ENCODE measurements at places on chromosomes 5 and 9.

DNA sequence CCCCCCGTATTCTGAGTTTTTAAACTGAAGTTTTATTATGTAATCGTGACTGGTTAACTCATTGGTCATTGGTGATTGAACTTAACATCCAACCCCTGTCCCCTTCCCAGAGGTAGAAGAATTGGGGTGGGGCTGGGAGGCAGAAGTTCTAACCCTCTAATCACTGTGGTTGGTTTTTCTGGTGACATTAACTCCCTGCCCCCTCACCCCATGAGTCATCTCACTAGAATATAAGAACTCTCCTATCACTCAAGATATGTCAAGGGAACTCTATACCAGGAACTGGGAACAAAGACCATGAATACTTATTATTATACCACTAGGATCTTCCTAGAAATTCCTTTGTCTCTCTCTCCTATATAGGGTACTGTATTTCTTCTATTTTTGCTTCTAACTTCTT is 52.3 kb upstream of the CAVIN4 start:
- DNase-seq: no peak

GRCh38 chr5:163915481-163915961 is 410.1 kb downstream of the MAT2B start:
- peak; percentile 25 for DNase-seq

GRCh38 chr9:127771570-127772189 is 6.8 kb downstream of the SH2D3C start:
- no peak for DNase-seq

- no peak for DNase-seq
Observed at GRCh38 chr5:156221816-156222215, 105.1 kb upstream of the SGCD start.

- no peak for DNase-seq
Observed at GRCh38 chr9:116064970-116065369, 88.6 kb upstream of the PAPPA start.

DNA sequence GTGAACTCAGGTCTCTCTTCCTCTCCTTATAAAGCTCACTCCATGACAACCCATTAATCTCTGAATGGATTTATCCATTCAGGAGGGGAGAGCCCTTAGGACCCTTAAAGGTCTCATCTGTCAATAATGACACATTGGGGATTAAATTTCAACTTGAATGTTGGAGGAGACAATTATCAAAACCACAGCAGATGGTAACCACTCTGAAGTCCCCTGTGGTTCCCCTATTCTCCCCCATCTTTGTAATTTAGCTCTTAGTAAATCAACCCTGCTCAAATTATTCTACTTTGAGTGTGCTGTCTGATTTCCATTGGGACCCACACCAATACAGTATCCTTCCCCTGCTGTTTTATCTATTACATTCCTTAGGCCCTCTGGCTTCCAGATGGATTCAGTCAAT is 72.0 kb upstream of the RAI14 start:
- peak; percentile 26 for DNase-seq

- no peak for DNase-seq
Observed at GRCh38 chr5:67494186-67494855, 297.7 kb upstream of the CD180 start.

DNA sequence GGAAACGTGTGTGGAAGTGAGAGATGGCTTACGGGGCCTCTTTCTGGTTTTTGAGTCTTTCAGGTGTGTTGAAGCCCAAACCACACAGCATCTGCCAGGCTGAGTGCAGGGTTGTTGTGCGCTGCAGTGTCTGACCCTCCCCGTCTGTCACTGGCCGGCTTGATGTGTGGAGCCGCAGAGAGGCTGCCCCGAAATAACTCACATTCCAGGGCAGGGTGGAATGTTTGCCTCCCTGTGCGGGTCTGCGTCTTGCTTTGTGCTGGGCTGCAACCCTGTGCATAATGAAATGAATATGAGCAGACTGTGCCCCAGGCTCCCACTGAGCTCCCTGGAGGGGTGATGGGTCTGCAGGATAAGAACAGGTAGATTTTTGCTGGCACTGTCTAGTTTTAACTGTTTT is 9.9 kb upstream of the PLEKHG4B start:
- DNase-seq: no peak

- no peak for DNase-seq
Observed at GRCh38 chr5:68240202-68240601, 24.6 kb downstream of the PIK3R1 start.

GRCh38 chr9:115680231-115680630 is 473.4 kb upstream of the PAPPA start:
- no peak for DNase-seq

- no peak for DNase-seq
Observed at GRCh38 chr9:133026426-133026825, 4.4 kb upstream of the GTF3C5 start.

DNA sequence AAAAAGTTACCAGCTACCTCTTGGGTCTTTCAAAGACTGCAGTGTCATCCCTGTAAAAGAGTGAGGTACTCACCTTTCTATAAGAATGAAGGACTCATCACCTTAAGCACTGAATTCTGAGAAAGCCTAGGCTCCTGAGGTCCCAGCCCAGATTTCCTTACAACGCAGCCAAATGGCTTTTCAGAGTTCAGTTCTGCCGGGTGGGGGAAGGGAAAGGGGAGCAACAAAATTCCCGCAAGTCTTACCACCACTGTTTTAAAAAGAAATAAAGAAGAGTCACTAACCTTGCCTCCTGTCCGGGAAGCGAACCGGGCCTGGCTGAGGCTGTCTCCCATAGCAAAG is 373 bp downstream of the ADAMTS12 start:
- no peak for DNase-seq

DNA sequence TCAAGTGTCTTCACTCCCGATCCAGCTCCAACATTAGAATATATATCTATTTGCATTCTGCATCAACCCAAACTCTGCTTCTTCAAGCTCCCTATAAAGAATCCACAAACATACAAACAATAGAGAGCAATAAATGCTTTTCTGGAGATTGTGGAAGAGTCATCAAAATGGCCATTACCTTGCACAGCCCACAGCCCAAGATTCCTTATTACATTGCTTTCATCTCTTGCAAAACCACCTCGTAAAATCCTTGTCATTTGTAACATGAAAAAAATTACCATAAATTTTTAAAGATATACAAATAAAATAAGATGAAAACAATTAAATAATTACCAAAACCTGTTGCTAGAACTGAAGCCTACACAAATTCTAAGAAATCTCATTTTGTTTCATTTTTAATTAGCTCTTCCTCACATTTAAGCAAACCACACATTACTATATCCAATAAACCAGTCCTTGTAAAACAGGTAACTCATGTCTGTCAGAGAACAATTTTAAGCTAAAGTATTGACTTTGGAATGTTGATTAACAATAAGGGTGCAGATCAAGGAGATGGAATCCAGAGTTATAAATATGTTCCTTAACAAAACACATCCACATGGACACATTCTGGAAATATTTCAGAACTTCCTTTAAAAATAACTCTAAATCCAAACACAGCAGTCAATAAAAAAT is 7.1 kb downstream of the SPINK9 start:
- DNase-seq: no peak

GRCh38 chr9:36855448-36856315 is 178.4 kb downstream of the PAX5 start:
- DNase-seq: no peak

DNA sequence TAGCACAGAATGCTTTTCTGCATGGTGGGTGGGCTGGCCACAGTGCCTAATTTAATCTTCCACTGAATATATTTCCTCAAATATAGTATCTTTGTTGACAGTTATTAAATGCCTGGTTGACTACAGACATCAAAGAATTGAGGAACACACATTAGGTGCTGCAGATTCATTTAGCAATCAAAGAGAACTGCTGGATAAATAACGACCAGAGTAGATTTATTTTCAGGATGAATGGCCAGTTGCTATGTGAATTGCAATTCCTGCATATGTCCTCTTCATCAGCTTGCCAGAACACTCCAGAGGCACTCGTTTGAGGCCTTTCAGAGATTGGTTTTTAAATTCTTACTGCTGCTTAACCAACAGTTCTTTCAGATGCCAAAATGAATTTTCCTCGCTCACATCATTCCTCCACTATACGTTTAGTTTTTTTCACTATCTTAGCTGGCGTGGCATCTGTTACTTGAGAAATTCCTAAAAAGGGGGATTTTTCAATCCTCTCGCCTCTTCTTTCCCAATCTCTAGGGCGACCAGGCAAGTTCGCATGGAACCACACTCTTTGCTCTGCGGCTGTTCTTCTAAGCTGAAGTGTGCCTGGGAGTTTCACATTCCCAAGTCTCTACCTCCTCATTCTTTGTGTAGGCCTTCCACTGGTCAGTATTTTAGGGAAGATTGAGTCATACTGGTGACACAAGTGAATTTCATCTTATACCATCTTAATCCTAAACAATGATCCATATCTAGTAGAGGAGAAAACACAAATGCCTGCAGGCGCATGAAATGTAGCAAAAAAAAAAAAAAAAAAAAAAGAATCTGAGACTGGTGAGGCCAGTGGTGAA is 237.1 kb upstream of the NMUR2 start:
- DNase-seq: no peak

DNA sequence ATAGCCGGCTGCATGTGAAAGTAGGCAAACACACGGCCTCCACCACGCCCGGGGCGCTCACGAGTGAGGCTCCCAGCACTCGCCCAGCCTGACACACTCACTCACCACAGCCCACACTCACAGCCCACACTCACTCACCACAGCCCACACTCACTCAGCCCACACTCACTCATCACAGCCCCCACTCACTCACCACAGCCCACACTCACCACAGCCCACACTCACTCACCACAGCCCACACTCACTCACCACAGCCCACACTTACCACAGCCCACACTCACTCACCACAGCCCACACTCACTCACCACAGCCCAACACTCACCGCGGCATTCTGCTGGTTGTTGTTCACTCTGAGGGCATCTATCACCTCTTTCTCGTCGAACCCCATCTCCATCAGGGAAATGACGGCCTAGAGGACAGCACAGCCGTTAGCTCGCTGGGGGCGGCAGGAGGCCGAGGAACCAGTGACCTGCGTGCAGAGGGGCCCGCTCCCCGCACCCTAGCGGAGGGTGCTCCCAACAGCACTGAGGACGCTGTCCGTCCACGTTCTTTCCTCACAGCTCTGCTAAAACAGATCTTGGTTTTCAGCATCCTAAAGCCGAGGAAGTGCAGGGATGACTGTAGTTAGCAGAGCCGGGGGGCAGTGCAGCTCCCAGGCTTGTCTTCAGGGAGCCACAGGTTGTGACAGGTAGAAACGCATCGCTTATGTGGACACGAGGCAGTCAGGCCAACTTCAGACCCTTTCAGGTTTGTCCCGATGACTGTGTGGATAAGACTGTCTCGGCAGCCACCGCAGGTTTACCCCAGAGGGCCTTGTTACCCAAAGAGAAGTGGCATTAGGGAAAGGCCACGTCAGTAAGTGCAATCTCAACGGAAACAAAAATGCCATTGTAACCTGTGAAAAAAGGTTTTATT is 21.6 kb downstream of the UBAC1 start:
- DNase-seq: no peak

DNA sequence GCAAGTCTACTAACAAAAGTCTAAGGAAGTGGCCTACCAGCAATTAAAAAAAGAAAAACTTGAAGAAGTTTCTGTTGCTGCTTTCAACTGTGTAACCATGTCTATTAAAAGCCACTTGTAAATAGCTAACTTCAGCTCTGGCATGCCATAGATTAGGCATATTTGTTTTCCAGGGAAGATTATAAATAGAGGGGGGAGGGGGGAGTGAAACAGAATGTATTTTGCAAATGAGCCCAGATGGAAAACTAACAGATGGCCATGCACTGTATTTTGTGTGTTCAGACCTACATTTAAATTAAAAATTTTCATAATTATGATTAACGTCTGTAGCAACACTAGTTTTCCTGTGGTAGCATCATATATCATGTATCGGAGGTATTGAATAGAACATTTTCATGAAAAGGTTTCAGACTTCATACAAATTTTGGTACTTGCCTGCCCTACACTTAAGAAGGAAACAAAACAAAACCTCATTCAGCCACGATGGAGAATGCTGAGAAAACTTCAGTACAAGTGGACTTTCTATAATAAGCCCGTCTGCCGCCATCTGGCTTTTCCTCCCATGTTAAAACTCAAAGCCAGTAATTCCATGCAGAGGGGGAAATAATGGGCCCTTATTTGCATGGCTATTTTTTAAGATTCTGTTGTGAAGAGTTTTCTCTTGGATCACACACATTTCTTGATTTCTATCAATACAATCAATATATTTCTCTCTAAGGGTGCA is 220.4 kb upstream of the SMARCA2 start:
- no peak for DNase-seq

GRCh38 chr9:124040935-124041816 is 29.6 kb downstream of the LHX2 start:
- DNase-seq: no peak

DNA sequence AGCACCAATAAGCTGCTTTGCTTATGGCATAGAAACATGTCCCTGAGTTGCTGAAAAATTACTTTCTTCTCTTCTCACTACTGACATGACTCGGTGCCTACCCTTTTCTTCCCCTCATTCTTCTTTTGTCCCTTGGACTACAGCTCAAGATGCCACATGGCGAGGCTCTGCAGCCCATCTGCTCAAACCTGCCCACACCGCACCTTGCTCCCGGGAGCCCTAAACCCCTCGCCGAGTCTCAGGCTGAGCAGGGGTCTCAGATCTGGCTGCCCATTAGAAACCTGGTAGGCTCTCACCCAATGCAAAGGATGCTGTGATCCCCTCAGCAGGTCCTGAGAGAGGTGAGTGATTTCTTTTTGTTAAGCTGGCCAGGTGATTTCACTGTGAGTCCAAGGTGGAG is 251.7 kb upstream of the IRX1 start:
- DNase-seq: no peak

DNA sequence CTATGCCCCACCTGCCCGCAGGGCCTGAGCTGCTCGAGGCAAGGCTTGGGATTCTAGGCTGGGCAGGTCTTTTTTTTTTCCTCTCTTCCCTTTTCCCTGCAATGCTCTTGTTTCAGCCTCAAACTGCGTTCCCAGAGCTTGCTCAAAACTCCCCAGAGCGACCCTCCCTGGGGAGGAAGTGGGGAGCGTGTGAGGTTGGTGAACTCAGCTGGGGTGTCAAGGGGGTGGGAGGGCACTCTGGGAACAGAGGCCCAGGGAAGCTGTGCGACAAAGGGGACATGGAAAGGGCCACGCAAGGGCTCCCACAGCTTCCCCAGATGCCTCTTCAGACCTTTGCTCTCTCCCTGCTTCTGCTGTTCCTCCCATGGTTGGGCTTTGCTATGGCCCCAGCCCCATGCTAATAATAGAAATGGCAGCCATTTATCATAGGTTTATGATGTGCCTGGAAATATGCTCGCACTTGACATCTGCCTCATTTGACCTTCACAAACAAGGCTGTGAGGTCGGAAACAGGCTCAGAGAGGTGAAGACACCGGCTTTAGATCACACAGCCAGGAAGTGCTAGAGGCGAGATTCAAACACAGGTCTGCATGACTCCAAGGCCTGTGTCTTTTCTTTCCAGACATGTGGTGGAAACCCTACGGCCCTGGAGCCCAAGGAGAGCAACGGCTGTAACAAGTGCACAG is 40.9 kb upstream of the IL17B start:
- DNase-seq: no peak

GRCh38 chr9:115103746-115104477 is 14.0 kb downstream of the TNC start:
- no peak for DNase-seq

Measured in SK-N-DZ (cell line).